ENCODE measurements at places on chromosomes 13 and 19. TPM values are rescaled to one million over a fixed set of nuclear protein-coding genes. Genes with fewer than 3 reads are reported as not detected.

GRCh38 chr19:5621945-5622464 is 571 bp downstream of the SAFB2 start:
- no peak for DNase-seq

The NCAN gene
- 1.5 TPM for total RNA-seq

- no peak for DNase-seq
Measured at GRCh38 chr19:2648099-2648498, 54.4 kb downstream of the GNG7 start.

DNA sequence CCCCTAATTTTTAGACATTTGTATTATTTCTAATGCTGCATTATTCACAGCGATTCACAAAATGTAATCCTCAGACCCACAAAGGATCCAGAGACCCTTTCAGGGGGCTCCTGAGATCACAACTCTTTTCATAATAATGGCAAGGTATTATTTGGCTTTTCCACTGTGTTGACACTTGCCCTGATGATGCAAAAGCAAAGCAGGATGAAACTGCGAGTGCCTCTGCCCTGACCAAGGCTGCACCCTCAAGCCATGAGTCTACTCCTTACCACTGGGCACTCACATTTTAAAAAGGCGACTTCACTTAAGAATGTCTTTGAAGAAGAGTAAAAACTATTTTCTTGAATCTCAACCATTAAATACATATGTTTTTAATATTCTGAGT is 11.4 kb downstream of the ELF1 start:
- no peak for DNase-seq

GRCh38 chr19:3590991-3591659 is 5.8 kb downstream of the GIPC3 start:
- no peak for DNase-seq

DNA sequence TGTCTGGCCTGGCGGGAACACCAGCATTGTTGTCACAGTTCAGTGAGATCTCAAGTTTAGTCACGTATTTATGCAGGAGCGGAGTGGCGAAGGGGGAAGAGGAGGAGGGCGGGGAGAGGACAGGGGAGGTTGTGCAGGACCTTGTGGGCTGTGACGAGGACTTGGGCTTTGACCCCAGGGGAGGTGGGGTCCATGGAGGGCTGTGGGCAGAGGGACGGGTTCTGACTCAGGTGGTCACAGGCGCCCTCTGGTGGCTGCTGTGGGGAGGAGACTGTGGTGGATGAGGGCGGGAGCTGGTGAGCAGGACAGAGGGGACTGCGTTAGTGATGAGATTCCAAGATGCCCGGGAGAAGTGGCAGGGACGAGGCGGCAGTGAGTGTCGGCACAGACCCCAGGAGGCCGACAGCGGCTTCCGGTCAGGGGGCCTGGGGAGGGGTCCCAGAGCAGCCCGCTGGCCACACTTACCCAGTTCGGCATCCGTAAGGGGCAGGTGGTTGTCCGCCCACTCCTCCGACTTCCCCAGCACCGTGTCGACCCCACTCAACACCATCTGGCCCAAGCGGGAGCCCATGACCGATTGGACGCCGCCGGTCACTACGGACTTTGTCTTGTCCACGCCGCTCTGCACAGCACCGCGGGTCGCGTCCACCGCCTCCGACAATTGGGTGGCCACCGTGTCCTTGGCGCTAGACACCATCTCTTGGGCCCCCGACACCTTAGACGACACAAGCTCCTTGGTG is 15.7 kb downstream of the PLIN3 start:
- DNase-seq = peak; percentile 89

The SIGLECL1 gene
- total RNA-seq = not detected

DNA sequence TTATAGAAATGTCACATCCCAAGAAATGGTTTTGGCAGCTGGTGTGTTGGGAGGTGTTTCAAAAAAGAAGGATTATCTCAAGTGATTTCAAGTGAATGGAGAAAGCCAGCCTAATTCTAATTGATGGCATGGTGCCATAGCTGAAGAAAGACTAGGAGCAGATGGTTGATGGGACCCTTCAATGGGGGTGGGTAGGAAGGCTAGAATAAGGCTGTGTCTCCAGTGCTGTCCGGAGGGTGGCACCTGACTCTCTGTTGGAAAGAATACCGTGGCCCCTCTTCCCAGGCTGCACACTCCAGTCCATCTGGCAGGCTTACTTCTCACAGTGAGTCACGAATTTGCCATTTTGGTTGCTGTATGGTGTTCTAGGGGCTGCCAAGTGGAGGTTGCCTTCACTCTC is 51.0 kb upstream of the GPR12 start:
- DNase-seq = no peak

The ALKBH6 gene
- 32.5 TPM for total RNA-seq

DNA sequence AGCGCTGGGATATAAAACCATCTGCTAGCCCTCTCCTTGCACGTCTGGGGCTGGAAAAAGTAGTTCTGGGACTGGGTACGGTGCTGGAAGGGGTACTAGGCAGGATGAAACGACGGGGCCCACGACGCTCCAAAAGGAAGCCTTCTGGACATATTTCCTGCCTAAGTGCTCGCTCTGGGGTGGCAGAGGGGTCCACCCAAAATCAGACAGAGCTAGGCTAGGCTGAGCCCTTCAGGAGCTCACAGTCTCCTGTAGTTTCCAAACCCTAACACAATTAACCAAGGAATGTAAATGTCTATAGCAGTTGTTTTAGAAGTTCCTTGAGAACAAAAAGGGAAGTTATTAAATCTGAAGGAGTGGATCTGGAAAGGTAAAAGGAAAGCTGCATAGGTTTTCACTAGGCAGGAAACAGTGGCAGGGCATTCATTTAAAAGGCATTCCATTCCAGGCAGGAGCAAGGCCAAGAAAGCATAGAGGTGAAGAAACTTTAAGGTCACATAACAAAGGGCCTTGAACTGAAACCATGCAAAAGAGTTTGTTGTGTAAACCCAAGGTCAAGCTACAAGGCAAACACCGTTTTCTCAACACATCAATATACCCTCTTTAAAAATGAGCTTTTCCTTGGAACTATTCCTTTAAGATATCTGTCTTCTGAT is 634 bp upstream of the DIAPH3 start:
- DNase-seq = no peak

All from H9 (cell line).